ENCODE measurements at places on chromosomes 12 and 14.

DNA sequence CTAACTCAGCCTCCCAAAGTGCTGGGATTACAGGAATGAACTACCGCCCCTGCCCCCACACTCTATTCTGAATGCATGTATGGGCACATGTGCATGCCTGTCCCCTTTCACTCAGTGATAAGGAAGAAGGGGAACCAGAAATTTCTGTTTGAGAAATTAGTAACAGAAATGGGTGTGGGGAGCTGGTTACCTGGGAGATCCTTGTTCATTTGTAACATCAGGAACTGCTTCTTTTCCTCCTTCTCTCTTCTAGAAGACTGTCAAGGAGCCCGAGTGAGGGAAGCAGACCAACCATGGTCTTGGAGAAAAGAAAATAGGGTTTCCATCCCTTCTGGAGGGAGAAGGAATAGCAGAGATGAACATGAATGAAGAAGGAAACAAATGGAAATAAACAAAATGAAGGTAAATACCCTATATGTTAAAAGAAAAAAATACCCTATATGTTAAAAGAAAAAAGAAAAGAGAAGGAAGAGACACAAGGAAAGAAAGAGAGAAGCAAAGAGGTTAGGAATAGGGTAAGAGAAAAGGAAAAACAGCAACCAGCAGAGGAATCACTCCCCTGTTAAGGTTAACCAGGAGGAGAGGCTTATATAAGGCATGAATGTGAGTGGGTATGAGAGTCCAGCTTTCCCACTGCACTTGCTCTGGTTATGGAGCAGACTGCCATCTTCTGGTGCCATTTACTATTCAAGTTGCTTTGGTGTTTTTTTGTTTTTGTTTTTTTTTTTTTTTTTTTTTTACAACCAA is 3.3 kb downstream of the PPP1R3E start:
- peak; percentile 12 for DNase-seq

DNA sequence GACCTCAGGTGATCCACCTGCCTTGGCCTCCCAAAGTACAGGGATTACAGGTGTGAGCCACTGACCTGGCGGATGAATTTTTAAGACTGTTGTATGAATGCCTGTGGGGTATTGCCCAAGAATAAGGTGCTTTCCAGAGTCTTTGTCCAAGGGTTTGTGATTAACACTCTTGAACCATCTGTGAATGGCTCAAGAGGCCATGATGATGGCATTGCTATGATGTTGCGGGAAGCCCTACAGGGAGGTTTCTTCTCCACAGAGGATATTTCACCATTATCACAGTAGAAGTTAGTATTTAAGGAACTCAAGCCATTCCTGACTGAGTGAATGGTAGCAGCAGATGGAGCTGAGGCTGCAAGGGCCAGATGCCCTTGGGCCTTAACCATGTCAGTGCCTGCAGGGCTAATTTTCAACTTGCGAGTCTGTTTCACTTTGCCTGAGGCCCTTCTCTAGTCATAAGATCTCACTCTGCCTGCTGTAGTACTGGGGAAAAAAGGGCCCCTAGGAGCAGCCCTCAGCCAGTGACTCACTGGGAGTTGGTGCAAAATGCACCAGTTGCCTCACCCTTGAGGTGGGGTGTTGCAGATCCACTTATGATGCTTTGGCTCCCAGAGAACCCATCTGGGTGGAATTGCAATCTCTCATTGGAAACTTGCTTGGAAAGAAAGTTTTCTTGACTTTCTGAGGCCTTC is 108.6 kb upstream of the FLRT2 start:
- no peak for DNase-seq

DNA sequence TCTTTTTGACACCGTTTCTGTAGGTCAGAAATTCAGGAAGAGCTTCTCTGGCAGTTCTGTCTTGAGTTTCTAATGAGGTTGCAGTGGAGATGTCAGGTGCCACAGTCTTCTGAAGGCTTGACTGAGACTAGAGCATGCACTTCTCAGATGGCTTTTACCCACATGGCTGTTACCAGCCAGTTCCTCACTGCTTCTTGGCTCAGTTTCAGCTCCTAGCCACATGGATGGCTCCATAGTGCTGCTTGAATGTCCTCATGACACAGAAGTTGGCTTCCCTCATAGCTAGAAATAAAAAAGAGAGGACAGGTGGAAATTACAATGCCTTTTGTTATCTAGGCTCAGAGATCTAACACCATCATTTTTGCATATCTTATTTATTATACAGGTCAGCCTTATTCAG is 38.1 kb upstream of the SLC2A13 start:
- DNase-seq = no peak

- peak; percentile 34 for DNase-seq
These were observed 330.7 kb downstream of the CACNA1C start for GRCh38 chr12:2383325-2384028.

Data from CD14-positive monocyte (primary cell).